HepG2 (cell line): ENCODE measurements at places on chromosomes 6 and 20.
A peak's percentile ranks its signal among the peaks of the same experiment; 100 is the strongest.

DNA sequence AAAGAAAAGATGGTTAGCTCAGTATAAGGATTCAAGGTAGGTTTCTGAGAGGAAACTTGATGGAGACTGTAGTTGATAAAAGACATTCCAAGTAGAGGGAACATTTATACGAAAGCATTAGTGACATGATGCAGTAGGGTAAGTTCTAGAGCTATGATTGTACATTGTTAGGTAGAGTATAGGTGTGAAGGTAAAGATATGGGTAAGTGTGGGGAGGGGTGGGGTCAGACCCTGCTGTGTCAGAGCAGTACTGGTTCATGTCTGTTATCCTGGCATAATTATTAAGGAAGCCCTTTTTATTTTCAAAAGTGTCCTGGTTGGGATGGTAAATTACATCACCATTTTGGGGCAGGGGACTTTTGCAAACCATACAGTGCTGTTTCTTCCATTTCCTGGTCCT is 635.8 kb downstream of the COL12A1 start:
- no peak for DNase-seq

- no peak for DNase-seq
Observed at GRCh38 chr20:23086931-23087411, 847 bp upstream of the CD93 start.

- no peak for DNase-seq
Observed at GRCh38 chr20:59776059-59776603, 157.3 kb downstream of the SYCP2 start.

DNA sequence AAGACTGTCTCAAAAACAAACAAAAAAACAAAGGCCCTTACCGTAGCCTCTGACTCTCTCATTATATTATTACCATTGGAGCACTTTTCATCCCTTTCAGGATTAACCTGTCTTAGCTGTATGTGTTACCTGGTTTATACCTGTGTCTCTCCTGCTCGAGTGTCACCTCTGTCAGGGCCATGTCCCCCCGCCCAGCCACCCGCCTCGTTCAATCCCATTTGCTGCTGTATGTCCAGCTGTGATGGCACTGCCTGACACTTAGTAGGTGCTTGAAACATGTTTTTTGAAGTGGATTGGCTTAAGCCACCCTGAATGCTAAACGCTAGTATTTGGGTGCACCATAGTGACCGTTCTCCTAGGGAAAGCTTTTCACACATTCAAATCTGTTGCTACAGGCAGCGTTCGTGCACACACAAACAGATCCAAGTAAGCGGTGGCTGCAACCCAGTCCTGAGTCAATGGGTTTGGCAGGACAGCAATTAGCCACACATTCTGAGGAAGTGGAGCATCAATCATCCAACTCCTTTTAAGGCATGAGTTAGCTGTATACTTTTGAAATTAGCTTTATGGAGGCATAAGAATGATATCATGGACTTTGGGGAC is 98.9 kb upstream of the ZNF217 start:
- DNase-seq = no peak

GRCh38 chr6:3538536-3538935 is 81.7 kb upstream of the SLC22A23 start:
- no peak for DNase-seq

GRCh38 chr6:44275749-44276648 is 5.7 kb downstream of the TMEM151B start:
- no peak for DNase-seq

GRCh38 chr6:88220493-88220892 is 54.3 kb upstream of the CNR1 start:
- DNase-seq = peak; percentile 2

DNA sequence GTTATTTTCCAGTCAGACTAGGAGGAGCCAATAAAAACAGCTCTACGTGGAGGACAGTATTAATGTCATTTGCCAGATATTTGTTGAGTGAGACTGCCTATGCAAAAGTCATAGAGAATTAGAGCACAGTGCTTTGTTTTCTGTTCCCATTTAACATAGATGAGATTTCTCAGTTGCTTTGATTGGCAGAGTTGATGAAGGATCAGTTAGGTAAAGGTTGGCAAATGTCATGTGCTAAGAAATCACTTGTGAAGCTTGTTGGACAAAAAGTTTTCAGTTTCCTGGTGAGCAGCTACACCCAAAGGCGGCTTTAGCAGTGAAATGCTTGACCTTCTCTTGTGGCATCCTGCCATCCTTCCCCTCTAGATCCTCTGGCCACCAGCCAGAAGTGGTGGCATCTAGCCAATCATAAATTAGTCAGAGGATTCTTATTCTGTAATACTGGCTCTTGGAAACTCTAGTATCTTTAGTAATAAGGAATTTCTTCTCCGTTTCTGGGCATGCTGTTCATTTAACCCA is 37.0 kb downstream of the BCKDHB start:
- no peak for DNase-seq

DNA sequence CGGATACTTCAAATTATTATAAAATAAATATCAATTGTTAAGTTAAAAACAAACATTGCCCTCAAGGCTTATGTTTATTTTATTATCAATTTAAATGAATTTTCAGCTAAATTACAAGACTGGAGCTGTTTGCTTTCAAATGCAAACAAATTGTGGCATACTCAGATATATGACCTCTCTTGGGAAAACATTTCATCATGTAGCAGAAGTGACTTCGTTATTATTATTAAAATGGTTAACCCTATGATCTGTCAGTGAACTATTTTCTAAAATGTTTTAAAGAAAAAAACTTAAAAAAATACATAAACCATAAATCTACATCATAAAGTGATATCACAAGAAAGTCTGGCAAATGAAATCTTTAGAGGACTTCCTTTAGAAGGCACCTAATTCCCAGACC is 72.5 kb downstream of the MAN1A1 start:
- DNase-seq = no peak

DNA sequence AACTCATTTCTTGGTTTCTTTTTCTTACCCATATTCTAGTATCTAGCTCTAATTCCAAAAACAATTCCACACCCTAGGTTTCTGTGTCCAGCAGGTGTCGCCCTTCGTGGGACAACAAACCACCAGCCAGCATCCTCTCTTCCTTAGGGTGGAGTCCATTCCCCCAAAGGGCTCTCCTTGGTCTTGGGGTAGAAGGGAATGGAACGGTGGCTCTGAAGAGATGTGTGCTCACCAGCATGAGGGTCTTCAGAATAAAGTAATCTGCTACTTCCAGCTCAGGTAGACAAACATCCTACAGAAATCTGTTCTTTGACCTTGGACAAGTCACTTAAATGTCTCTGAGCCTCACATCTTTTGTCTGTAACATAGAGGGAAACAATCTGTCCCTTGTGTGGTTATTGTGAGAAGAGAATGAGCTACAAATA is 7.2 kb downstream of the HLA-DMB start:
- peak; percentile 67 for DNase-seq

DNA sequence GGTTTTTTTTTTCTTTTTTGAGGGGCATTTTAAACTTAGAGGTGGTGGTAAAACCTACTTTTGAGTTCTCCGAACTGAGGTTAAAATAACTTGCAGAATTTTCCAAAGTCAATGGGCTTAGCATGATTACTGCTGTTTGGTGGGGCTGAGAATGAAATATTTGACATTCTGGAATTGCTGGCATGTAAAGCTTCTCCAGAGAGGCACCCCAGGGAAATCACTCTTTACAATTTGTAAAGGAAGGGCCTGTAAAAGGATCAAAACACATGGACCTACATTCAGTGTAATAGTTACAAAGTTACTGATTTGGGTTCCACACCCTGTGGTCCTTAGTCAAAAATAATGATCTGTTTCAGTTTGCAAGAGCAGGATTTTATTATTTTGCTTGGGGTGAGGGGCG is 5.5 kb downstream of the FAM217B start:
- no peak for DNase-seq

DNA sequence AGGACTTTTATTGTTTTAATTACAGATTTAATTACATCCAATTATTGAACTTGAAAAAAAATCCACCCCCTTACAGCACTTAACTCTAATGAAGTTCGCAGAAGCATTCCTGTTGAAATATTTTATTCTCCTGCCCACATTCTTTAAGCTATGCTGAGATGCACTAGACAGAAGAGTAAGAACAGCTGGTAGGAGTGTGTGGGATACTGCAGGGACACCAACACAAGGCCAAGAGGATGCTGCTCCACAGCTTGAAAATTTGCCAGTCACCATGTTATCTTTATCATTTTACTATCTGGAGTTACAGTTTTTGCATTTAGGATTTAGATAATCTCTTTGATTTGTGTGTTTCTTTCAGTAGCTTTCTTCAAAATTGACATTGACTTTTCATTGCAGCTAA is 180.7 kb downstream of the EPHA7 start:
- no peak for DNase-seq

- DNase-seq = no peak
Observed at GRCh38 chr20:44637522-44638372, 13.8 kb downstream of the ADA start.

DNA sequence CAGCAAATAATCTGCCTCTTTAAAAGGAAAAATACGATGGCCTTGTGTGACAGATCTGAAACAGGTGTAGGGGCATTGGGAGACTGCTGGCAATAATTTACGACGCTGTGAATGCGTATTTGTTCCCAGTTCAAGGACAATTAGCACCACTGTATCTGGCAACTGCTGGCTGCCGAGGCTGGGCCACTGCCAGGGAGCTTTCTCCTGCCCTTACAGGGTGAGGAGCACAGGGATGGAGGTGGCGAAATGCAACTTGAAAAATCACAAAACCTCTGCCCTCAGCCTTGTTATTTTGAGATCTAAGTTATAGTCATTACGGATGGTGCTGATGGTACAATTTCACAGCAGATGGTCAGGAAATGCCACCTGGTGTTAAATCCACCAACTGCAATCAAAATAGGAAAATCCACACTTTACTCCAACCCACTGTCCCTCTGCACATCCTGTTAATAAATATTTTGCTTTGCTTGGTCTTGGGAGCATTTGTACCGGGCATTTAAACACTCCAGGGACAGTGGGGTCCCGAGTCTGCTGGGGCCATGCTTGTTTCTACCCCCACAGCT is 6.4 kb downstream of the MYLK4 start:
- no peak for DNase-seq

DNA sequence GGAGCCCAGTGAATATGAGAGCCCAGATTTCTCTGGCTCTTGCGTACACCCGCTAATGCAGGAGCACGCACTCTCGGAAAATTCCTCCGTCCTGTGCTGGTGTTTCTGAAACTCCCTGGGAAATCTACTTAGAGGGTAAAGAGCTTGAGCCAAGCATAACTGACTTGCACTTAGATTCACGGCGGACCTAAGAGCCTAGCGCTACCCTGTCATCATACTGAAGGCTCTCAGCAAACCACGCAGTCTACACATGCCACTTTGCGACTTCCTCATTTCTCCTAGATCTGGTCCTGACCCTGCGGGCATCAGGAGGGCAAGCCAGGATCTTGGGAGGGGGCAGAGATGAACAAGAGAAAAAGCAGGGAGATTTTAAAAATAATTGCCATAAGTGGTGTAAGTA is 324.7 kb downstream of the CD83 start:
- DNase-seq = no peak

GRCh38 chr6:151493161-151493803 is 535 bp upstream of the CCDC170 start:
- DNase-seq = no peak

DNA sequence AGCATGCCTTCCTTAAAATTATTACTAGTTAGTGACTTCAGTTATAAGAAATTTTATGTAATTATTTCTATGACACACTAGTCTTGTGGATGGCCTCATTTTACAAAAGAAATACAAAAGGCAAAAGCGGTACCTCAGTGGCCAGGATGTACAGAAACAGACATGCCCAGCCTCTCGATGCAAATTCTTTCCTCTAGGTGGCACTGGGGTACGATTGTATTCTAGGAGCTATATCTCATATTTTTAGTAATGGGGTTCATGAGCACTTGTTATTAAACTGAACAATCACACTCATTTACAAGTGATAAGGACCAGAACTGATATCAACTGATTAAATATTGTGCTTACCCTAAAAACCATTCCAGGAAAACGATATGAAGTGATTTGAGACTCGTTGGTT is 59.8 kb downstream of the SOD2 start:
- peak; percentile 39 for DNase-seq

DNA sequence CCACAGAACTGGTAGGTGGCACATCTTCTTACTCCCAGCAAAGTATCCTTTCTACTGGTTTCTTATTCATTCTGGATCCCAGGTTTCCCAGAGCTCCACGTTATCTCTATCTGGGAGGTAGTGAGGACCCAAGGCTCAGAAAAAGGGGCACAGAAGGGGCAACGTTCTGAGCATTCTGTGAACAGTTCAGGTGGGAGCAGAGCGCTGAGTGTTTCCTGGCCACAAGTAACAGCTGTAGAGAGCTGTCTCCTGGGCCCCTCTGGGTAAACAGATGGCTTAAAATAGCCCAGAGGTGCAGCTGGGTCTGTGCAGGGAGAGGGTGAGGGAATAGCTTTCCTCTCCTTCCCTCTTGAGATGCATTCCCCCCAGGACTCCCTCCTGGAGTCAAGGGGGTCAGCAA is 2.1 kb downstream of the APOBEC2 start:
- DNase-seq = no peak

- no peak for DNase-seq
Observed at GRCh38 chr6:32088487-32089049, 20.6 kb downstream of the TNXB start.

- DNase-seq = no peak
Observed at GRCh38 chr20:37714978-37715672, 21.3 kb downstream of the CTNNBL1 start.

- no peak for DNase-seq
Observed at GRCh38 chr6:89602166-89602565, 36.4 kb downstream of the LYRM2 start.

DNA sequence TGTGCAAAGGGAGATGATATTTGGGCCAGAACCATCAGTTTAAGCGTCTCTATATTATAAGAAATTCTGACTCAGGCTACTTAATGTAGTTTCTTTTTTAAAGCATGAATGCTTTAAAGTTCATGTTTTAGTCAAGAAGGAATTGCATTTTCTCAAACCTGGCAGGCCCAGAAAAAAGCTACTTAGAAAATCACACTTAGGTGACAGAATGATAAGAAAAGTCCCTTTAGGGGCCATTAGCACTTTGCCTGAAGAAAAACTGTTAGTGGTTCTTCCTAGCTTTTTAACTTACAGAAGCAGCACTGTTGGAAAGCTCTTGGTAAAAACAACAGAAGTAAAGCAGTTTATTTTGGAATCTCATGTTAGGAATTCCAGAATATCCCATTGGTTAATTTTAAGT is 387.8 kb downstream of the PLCB1 start:
- no peak for DNase-seq

- DNase-seq = no peak
Observed at GRCh38 chr20:55205665-55206064, 730.3 kb downstream of the DOK5 start.

DNA sequence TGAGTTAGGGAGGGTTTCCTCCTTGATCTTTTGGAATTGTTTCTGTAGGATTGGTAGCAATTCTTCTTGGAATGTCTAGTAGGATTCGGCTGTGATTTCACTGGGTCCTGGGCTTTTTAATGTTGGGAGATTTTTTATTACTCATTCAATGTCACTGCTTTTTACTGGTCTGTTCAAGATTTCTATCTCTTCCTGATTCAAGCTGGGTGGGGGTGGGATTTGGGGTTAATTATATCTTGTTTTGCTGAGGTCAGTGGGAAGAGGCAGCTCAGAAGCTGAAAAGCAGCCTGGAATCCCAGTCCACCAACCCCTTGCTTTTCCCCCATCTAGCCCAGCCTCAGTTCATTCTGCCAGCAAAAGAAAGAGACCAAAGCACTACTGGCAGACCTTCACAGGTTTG is 39.6 kb downstream of the SUMO4 start:
- no peak for DNase-seq
